Cerebellar nuclear complex (tissue), 1 donor: ENCODE measurements at places on chromosomes 13 and 19.

- DNase-seq = no peak
Observed at GRCh38 chr13:60261432-60262351, 98.0 kb upstream of the DIAPH3 start.

DNA sequence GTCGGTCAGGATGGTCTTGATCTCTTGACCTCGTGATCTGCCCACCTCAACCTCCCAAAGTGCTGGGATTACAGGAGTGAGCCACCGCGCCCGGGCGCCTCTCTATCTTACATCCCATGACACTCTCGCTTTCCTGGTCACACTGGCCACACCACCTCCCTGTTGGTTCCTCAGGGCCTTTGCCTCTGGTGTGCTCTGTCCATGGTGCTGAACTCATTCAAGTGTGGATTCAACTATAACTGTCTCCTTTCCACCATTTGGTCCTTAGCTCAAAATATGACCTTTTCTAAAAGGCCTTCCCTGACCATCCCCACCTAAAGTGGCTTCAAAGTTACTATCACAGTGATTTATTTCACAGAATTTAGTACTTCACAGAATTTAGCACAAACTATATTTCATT, 3.7 kb upstream of the SMIM17 start:
- no peak for DNase-seq

DNA sequence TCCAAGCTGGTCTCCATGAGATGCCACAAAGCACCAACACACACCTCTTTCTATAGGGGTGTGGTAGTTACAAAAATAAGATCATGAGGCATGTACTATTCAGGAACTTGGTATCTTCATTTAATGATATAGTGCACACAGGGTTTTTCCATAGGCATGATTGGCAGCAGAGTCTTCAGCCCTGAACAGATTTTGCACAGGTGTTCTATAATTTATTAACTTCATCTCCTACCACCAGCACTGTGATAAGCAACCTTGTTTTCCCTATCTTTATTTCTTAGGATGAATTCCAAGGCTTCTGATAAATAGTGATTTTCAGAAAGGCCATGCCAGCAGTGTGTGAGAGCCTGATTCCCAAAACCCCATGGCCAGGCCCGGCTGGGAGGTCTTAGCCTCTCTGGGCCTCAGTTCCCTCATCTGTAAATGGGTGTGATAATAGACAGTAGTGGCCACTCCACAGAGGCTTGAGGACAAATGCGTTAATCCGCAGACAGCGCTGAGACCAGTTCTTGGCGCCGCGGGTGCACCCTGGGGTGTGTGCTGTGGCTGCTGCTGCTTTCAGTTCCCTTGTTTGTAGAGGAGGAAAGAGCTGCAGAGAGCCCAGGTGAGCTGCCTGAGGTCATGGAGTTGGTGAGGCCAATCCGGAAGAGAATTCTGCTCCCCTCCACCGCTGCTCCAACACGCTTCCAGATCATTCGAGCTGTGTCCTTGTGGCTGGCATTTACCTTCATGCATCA, 33.1 kb downstream of the DHRS12 start:
- no peak for DNase-seq

- no peak for DNase-seq
Observed at GRCh38 chr19:35713904-35714495, 3.8 kb upstream of the KMT2B start.

DNA sequence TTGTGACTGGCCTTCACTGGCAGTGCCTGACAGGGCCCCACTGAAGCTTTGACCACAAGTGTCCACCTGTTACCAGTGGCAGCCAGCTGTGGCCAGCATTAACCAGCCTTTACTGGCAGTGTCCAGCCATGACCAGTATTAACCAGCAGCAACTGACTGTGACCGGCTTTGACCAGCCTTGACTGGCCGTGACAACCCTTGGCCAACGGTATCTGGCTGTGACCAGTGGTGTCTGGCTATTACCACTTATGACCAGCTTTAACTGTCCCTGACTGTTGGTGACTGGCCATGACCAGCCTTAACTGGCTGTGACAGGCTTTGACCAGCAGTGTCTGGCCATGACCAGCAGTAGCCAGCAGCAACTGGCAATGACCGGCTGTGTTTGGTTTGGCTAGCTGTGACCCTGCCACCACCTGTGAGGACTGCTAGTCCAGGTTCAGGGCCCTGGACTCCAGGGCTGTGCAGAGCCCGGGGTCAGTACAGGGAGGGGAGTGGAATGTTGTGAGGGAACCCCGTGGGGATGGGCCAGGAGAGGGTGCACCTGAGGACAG, 32.2 kb downstream of the CKM start:
- no peak for DNase-seq

DNA sequence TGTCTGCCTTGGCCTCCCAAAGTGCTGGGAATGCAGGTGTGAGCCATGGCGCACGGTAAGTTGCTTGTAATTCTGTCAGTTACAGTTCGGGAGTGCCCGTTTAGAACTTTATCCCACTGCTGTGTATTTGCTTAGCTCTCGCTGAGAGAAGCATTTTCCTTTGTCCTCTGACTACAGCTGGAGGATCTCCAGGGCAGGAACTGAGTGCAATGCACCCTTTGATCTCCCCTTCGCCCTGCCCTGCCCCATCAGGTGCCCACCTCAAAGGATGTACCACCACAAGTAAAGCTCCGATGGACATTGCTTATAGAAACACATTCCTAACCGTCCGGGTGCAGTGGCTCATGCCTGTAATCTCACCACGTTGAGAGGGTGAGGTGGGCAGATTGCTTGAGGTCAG, 6.5 kb downstream of the BRME1 start:
- DNase-seq = no peak

DNA sequence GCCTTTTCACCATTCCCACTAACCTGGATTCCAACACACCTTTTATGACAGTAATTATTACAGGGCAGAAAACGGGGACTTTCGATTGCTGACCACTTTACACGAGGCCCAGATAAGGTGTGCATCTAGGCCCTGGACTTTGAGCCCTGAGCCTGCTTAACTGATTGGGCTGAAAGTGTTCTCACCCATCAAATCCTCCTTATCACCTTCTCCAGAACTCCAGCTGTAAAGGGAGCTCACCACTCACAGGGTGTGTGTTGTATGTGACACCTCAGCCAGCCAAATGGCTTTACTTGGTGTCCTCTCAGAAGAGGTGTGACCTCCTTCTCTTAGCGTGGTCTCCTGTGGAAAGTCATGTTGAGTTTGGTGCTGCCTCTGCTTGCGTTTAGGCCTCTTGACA, 36.5 kb downstream of the SIPA1L3 start:
- DNase-seq = no peak

GRCh38 chr19:18290302-18291018, 9.0 kb upstream of the JUND start:
- no peak for DNase-seq

GRCh38 chr13:91346850-91347201, 661 bp upstream of the MIR17HG start:
- DNase-seq = no peak

GRCh38 chr13:113625965-113626721, 31.9 kb downstream of the ATP4B start:
- DNase-seq = no peak

DNA sequence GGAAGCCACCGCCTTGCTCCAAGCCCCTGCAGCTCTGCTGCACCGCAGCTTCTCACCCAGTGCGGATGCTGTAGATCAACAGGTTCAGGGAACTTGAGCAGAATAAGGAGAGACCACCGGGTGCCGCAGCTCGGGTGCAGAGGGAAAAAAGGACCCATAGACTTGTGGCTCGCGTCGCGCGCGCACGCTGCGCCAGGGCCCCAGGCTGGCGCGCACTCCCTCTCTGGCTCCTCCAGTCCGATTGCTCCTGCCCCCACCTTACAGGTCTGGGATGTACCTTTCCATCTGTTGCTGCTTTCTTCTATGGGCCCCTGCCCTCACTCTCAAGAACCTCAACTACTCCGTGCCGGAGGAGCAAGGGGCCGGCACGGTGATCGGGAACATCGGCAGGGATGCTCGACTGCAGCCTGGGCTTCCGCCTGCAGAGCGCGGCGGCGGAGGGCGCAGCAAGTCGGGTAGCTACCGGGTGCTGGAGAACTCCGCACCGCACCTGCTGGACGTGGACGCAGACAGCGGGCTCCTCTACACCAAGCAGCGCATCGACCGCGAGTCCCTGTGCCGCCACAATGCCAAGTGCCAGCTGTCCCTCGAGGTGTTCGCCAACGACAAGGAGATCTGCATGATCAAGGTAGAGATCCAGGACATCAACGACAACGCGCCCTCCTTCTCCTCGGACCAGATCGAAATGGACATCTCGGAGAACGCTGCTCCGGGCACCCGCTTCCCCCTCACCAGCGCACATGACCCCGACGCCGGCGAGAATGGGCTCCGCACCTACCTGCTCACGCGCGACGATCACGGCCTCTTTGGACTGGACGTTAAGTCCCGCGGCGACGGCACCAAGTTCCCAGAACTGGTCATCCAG, 964 bp downstream of the PCDH17 start:
- no peak for DNase-seq

DNA sequence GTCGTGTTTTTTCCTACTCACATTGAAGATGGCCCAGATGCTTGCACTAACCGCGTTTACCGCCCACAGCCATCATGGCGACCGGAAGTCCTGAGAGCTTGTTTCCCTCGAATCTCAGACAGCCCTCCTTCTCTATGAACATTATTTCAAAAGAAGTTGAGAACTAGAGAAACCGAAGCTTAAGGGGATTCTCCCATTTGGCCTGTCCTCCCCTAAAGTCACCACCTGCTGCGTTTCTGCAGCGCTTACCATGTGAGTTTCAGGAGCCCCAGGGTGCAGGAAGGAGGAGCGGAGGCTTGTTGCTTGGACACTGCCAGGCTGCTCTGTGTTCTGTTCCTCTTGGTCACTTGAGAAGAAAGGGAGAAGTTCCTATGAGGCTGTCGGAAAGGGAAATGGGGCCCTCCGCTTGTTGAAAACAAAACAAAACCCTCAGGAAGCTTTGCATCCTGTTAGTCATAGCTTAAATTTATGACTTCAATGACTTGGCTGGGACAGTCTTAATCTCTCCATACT, 6.2 kb downstream of the CARD8 start:
- DNase-seq = no peak

DNA sequence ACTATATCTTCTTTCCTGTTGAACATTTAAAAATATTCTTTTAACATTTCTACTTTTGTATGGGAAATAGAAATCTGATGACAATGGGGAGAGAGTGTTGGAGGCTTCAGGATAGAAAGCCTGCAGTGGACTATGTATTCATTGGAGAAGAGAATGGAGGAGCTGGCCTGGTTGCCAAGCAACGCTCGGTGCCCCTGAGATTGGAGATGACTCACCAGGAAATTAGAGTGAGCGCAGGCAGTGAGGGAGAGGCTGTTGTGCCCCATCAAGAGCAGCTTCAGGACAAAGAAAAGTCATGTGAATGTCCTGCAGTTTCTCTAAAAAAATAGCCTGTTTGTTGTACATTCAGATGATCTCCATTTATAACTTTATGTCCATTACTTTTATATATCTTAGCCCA, 48.7 kb upstream of the ZNF835 start:
- DNase-seq = no peak

DNA sequence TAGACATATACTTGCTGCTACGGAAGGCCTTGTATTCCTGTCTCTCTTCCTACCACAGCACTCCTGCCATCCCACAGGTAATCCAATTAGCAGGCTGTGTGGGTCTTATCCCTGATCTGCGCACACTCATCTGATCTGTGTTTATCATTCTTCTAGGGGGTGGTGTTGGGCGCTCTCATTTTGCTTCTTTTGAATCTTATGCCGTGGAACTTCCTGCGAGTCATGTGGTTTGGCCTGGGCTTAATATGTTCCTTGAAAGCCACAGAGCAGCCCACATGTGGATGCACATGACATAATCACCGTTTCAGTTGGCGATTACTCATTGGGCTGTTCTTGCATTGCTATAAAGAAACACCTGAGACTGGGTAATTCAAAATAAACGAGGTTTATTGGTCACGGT, 7.5 kb downstream of the RASA3 start:
- DNase-seq = no peak

- DNase-seq = no peak
Observed at GRCh38 chr19:54160854-54161253, 1.3 kb upstream of the LENG1 start.

GRCh38 chr13:111423168-111423785, 102.8 kb downstream of the TEX29 start:
- DNase-seq = no peak

GRCh38 chr13:46178143-46178542, 3.8 kb downstream of the LCP1 start:
- DNase-seq = no peak
